Stimulated activated CD4-positive, alpha-beta T cell treated with anti-CD3 and anti-CD28 coated beads, Interleukin-15, amount 100 ng/mL, for 1 hour (primary cell): ENCODE measurements at places on chromosomes 1 and 21.
A peak's percentile ranks its signal among the peaks of the same experiment; 100 is the strongest.

- DNase-seq, result no peak
These were observed 314.4 kb upstream of the VAMP3 start for GRCh38 chr1:7456722-7457082.

GRCh38 chr1:1380860-1381259 lies 5.9 kb upstream of the AURKAIP1 start:
- DNase-seq, result no peak

- no peak for DNase-seq
These were observed 381.1 kb upstream of the NCAM2 start for GRCh38 chr21:20617130-20617529.

DNA sequence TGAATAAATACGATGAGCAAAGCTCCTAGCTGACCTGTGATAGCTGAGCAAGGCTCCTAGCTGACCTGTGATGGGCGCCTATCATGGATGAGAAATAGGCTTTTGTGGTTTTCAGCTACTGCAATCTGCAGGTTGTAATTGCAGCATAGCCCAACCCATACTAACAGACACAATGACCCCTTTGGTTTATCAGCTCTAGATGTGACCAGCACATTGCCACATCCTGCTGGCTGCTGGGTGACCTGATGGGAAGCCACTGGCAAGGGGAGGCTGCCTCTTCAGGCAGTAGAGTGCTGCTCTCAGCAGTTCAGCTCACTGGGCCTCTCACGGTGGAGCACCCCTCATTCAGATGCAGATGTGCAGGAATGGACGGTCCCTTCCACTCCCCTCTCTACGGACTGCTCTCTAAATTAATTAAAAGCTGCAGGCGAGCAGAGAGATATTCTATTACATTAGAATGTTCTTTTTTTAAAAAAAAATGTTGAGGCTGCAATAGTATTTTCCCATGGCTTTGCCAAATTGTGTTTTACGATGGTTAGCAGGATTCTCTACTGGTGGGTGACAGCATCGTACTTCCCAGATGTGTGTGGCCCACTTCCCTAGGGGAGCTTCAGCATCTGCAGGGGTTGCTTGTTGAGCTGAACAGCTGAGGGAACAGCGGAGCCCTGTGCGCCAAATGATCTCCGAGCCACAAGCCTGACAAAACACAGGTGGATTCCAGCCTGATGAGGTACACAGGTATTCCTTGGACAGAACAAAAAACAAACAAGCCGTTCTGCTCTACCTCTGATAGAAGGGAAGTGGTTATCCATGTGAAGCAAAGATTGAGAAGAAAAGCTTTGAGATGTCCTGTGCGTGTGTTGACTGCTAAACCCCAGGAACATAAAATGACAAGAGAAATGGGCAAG lies 65.0 kb downstream of the SYT6 start:
- no peak for DNase-seq

GRCh38 chr21:21101911-21102310 lies 103.7 kb downstream of the NCAM2 start:
- no peak for DNase-seq

- DNase-seq, result no peak
These were observed 164.2 kb downstream of the FMN2 start for GRCh38 chr1:240255922-240256321.

DNA sequence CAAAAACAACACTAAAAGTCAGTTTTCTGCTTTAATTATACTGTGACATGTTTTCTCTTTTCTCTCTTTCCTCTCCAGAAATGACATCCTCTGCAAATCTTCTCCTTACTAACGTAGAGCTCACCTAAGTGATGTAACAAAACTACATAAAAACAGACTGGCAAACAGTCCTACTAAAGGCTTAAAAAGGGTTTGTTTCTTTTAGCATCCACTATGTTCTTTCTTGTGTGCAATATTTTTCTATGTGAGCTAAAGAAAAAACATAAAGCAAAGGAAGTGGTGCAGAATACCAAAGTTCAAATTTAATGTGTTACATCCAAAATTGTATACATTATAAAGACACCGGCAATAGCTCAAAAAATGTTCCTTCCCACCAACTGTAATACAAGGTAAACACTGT lies 14.5 kb downstream of the USP24 start:
- DNase-seq, result no peak

- DNase-seq, result no peak
These were observed 191.6 kb downstream of the HIVEP3 start for GRCh38 chr1:41726899-41727748.

DNA sequence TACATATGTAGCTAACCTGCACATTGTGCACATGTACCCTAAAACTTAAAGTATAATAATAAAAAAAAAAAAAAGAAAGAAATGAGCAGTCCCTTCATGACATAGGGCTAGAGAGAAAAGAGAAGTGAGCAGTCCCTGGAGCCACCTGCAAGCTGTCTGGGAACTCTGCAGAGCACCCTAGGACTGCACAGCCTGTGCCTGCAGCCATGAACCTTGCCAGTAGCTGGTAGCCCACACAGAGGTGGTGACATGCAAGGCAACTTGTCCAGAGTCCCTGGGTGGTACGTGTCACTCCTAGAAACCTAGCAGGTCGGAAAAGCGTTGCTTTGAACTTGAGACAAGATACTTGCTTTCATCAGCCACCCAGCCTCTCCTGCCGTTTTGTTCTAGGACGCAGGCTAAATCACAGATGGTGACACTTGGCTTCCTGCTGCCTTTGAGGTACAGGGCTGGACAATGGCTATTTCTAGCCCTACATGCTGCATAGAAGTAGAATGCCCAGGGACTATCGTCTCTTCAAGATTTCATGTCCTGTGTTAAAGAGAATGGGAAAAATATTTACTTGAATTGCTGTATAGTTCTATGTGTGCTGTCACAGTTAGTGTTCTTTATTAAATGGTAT lies 260.9 kb downstream of the LTN1 start:
- DNase-seq, result no peak

DNA sequence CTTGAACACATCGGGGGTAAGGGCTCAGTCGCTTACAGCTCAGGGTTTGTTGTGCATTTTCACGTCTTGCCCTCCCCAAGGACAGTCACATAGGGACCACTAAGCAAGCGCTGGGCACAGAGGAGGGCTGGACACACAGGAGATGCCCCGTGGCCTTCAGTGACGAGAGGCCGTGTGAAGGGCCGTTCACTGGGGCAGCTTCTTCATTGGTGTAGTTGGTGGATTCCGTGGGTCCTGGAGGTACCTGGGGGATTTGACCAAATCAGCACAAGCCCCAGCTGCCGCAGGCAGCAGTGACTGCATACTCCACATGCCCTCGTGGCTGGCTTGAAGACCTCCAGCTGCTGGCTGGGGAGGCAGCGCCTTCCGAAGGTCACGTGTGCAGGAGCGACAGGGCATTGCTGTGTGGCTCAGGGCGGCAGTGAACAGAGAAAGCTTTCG lies 100.8 kb upstream of the C1orf174 start:
- DNase-seq, result no peak

- DNase-seq, result no peak
These were observed 13.9 kb upstream of the PSMB2 start for GRCh38 chr1:35655196-35655595.

GRCh38 chr1:66373157-66373591 lies 160.8 kb upstream of the SGIP1 start:
- no peak for DNase-seq

DNA sequence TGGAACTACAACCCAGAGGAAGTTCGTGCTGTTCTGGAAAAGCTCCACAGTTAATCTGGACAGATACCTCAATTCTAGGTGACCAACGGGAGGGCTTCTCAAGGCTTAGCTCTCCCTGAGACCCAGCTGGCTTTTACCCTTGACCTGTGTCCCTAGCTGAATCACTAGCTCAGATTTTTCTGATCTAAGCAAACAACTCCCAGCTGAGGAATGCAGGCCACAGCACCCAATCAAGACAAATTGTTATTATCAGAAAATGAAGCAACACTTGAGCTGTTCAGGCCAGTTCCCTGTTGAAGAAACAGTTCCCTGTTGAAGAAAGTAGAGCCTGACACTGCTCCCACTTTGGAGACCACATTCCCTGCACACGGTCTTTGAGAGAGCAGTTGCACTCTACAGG lies 16.0 kb downstream of the DIO1 start:
- DNase-seq, result no peak

- no peak for DNase-seq
These were observed 67.8 kb downstream of the SIK1 start for GRCh38 chr21:43358940-43359822.

- no peak for DNase-seq
These were observed 123.3 kb downstream of the PCNX2 start for GRCh38 chr1:233172201-233172600.

DNA sequence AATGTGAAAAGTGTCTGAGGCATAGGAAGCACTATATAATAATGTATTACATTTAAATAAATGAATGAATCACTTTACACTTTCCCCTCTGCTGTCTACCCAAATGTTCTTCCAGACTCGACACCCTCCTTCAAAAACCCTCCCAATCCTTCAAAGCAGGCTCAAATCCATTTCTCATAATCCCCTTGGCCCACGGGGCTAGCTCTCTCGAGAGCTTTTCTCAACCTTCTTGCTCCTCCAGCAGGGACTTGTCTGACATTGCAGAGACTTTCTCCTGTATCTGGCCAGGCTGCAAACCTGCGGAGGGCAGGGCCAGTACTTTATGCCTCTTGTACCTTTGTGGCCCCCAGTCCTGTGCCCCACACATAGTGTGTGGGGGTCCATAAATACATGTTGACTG lies 14.1 kb upstream of the CNTN2 start:
- DNase-seq, result no peak

GRCh38 chr1:154186177-154186576 lies 5.7 kb downstream of the TPM3 start:
- peak; percentile 29 for DNase-seq

GRCh38 chr1:22153660-22154437 lies 11.0 kb upstream of the WNT4 start:
- no peak for DNase-seq

DNA sequence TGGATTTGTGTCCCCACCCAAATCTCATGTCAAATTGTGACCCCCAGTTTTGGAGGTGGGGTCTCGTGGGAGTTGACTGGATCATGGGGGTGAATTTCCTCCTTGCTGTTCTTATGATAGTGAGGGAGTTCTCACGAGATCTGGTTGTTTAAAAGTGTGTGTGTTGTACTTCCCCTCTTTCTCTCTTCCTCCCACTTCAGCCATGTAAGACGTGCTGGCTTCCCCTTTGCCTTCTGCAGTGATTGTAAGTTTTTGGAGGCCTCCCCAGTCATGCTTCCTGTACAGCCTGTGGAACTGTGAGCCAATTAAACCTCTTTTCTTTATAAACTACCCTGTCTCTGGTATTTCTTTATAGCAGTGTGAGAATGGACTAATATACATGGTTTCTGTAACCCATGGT lies 64.6 kb downstream of the RHOU start:
- DNase-seq, result no peak

- peak; percentile 10 for DNase-seq
These were observed 323.1 kb upstream of the FAM78B start for GRCh38 chr1:166489670-166490436.

DNA sequence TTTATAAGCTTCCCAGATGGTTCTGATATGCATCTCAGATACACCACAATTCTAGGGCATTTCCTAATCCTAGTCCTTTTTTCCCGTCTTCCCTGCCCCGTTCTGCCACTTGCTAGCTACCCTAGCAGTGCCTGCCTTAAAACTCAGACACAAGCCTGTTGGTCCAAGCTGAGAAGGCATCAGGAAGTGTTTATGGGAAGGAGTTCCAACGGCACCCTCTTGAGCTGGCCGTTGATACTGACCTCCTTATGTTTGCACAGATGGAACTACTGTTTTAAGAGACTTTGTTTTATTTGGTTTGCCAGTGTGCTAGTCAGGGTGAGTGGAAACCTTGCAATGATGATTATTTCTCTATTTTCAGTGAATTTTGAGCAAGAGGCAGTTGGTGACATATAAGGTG lies 67.2 kb downstream of the UCK2 start:
- DNase-seq, result no peak

- DNase-seq, result no peak
These were observed 135.6 kb downstream of the DUSP10 start for GRCh38 chr1:221606256-221606655.

- DNase-seq, result no peak
These were observed 137.2 kb downstream of the DHRS3 start for GRCh38 chr1:12480748-12481362.

DNA sequence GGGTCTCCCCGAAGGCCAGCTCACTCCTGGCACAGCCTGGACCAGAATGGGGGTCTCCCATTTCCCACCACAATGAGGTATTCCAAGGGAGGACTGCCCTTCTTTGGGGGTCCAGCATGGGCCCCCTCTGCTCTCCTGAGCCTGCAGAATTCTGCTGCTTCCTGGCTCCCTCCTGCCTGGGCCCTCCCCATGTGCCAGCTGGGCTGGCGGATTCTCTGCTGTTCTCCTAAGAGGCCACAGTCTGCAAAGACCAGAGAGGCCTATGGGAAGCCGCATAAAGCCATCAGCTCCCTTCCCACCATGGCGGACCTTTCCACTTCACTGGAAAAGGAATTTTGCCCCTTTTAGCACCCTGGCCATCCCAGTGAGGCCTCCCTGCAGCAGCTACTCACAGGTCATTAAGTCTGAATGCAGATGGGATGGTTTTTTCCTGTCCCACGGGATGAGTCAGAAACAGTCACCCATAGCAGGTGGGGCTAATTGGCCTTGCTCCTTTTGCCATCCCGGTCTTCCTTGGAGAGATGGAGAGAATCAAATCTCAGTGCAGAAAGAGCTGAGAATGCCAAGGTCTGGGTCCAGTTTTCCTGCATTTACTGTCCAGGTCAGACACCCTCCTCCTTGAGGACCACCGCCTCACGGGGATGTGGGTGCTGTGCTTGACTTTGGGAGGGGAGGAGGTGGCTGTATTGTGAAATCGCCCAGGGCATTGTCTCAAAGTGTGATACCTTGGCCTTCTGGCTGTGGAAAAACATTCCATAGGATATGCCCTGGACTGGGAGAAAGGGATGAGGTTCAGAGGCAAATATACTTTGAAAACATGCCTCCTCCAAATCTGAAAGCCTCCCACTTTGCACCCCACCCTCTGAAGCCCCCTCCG lies 23.2 kb downstream of the MYBPH start:
- DNase-seq, result no peak

DNA sequence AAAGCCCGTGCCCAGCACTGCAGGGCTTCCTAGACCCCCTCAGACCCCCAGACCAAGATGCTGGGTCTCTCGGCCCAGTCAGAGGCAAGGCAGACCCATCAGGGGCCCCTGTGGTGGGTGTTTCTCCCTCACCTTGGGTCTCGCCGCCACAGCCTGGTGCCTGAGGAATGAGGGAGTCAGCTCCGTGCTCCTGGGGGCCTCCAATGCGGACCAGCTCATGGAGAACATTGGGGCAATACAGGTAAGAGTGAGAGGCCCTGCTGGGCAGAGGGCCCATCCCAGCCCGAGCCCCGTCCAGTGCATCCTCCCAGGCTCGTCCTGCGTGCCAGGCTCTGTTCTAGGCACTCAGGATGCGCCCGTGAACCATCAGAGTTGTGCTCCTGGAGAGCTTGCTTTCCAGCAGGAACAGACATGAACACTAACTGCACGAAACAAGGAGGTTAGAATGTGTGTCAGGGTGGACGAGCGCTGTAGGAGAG lies 51.5 kb downstream of the KCNAB2 start:
- no peak for DNase-seq

DNA sequence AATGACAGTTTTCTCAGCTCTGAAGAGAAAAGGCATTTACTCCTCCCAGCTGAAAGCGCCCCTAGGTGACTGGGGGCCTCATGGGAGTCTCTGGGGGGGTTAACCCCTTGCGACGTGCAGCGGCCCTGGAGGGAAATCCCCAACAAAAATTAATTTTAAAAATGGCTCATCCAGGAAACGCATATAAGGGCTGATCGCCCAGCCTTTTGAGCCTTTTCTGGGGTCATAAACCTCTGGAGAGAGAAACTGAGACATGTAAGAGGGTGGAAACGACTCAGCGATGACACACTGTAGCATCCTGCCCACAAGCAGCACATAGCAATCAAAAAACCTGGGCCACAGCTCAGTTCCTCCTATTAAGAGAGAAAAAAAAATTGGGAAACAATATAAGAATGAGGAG lies 20.4 kb upstream of the HPDL start:
- no peak for DNase-seq

GRCh38 chr1:205703072-205703471 lies 22.8 kb upstream of the SLC45A3 start:
- no peak for DNase-seq
